T-helper 17 cell (primary cell): ENCODE measurements at places on chromosomes 6 and 20. TPM values are rescaled to one million over a fixed set of nuclear protein-coding genes. Genes with fewer than 3 reads are reported as not detected.
A peak's percentile ranks its signal among the peaks of the same experiment; 100 is the strongest.

DNA sequence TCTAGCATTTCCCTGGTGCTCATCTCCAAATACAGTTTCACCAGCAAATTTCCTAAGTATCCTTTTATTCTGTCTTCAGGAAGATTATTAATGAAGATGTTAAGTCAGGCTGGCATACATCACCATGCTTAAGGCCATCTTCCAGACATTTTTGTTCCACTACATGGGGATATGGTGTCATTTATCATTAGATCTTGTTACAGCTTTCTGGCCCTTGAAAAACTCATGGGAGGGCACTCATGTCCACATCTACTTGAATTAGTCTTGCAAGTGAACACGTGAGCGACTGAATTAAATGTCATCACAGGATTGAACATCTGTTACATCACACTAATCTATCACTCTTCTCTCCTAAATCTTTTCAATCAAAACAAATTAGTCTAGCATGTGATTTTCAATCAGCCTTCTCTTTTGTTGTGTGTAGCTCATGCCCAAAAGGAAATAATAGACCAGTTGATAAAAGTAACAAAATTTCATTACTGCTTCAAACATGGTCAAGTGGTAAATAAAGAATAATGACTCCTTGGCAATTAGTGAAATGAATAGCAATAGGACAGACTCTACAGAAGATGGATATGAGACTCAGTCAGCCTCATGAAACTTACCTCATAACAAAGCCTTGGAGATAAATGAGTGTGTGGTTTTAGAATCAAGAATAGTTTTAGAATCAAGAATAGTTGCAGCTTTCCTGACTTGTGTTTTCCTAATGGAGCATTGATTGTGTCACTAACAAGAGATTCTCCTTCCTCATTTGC lies 80.5 kb downstream of the MTFR2 start:
- H3K27ac ChIP-seq = no peak overlapping the region
- no peak for DNase-seq
- no peaks in the 10 kb centered on the region for H3K27me3 ChIP-seq
- no peak overlapping the region for H3K4me3 ChIP-seq
- peaks cover 2% of the 10 kb centered on the region for H3K36me3 ChIP-seq

GRCh38 chr20:53580376-53581111 lies 13.1 kb downstream of the ZNF217 start:
- H3K36me3 ChIP-seq = peaks cover 5% of the 10 kb centered on the region
- H3K4me3 ChIP-seq = peak overlapping the region; percentile 94
- peaks cover 60% of the 10 kb centered on the region for H3K4me1 ChIP-seq
- H3K27ac ChIP-seq = peak overlapping the region; percentile 99

- no peak for DNase-seq
- peaks cover 78% of the 10 kb centered on the region for H3K27me3 ChIP-seq
- H3K4me3 ChIP-seq = no peak overlapping the region
Measured at GRCh38 chr20:37574199-37574890, 46.7 kb upstream of the BLCAP start.

The PCMTD2 gene
- total RNA-seq = 70.9 TPM

The TRIM40 gene
- total RNA-seq = 3.5 TPM

GRCh38 chr6:92521553-92521952 lies 897.8 kb downstream of the EPHA7 start:
- H3K27me3 ChIP-seq = no peaks in the 10 kb centered on the region
- no peak for DNase-seq
- H3K4me1 ChIP-seq = no peaks in the 10 kb centered on the region

DNA sequence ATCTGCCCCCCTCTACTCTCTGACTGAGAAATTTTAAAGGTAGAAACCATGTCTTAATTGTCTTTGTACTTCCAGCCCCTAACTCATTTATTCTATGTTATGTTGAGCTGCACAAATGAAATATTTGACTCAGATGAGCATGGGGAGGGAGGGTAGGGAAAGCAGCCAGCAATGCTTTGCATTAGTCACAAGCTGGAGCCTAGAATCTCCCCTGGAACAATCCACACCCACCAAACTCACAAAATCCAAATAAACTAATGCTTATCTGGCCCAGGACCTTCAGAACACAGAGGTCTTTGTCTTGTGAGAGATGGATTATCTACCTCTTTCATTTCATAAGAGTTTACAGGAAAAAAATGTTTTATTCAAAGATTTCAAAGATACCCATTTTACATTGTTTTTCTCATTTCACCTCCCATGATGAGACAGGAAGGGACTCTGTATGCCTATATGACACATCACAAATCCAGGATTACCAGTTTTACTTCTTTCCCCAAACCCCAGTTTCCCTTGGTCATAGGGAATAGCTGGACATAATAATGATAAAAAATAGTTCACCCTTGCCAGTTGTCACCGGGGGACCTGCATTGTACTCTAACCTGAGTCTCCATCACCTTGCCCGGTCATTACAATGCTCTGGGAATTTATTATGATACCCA lies 466.9 kb downstream of the KIF16B start:
- H3K36me3 ChIP-seq = no peaks in the 10 kb centered on the region
- no peaks in the 10 kb centered on the region for H3K4me1 ChIP-seq
- DNase-seq = no peak
- no peaks in the 10 kb centered on the region for H3K27me3 ChIP-seq
- H3K4me3 ChIP-seq = no peak overlapping the region
- no peak overlapping the region for H3K27ac ChIP-seq
